ENCODE measurements at places on chromosomes 4 and X. TPM values are rescaled to one million over a fixed set of nuclear protein-coding genes. Genes with fewer than 3 reads are reported as not detected.

DNA sequence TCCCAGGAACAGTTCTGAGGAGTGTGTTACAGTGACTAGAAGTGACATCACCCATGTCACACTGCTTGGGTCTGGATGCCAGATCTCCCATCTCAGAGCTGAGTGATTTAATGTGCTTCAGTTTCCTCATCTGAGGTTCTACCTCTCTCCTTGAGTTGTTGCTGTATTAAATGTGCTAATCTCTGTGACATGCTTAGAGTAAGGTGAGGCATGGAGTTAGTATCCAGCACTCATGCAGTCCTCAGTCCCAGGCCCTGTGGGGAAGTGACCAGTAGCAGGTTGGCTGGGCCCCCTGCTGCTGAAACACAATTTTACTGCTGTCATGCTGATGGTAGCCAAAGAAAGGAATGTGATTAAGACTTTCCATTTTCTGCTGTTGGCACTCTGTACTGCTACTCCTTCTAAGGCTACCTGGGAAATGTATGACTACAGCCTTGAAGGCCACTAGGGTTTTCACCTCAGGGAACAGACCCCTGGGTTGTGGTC, 639.6 kb downstream of the MID1IP1 start:
- no peak for DNase-seq

- DNase-seq = no peak
Measured at GRCh38 chr4:154516318-154517029, 24.9 kb upstream of the DCHS2 start.

- no peak for DNase-seq
Measured at GRCh38 chrX:72478351-72478750, 94.3 kb downstream of the HDAC8 start.

DNA sequence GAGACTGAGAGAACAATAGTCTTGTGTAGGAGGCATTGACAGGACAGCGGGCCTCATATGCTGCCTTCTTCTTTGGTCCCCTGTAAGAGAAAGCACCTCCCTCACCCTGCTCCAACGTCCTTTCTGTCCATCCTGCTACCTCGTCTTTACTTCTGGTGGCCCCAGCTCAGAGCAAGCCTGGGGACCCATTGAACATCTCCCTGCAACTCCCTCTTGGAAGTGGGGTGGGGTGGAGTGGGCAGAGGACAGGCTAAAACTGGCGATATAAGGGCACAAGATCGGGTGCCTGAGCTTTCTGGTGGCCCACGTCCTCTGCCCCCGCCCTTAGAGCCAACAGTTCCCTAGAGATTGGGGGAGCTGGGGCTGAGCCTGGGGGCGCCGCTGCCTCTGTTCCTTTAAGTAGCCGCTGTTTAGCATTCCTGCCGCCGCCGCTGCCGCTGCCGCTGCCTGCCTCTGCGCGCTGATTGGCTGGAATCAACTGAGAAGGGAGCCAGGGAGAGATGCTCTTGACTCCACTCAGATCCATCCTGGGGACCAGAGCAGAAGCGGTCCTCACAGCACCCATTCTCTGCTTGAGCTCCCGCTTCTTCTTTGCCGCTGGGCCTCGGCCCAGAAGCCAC, at the start of gene DLG3:
TSS of gene DLG3 (plus strand) at position 510 of the 620 bp plus-strand sequence. CDS start 367 bp downstream, outside the sequence.
- DNase-seq = no peak

GRCh38 chr4:14952352-14952751, 49.9 kb upstream of the CPEB2 start:
- DNase-seq = no peak

Gene SYTL5
- 0.16 TPM for polyA plus RNA-seq

Gene CXCL6
- 0.22 TPM for polyA plus RNA-seq

Gene SYAP1
- 20.9 TPM for polyA plus RNA-seq

Gene TRAM1L1
- polyA plus RNA-seq = 3.7 TPM
